IMR-90 (cell line): ENCODE measurements at places on chromosomes 1 and 21. TPM values are rescaled to one million over a fixed set of nuclear protein-coding genes. Genes with fewer than 3 reads are reported as not detected.

PLEKHA6 gene
- 5.0 and 8.2 TPM in 2 replicates for total RNA-seq

ANKRD34A gene
- total RNA-seq: 0.56 and 0.90 TPM in 2 replicates

TENT5C gene
- total RNA-seq: 4.1 and 5.3 TPM in 2 replicates

PDC gene
- total RNA-seq: not detected in 2 replicates

NBPF4 gene
- total RNA-seq: not detected in 2 replicates
